ENCODE measurements at places on chromosomes 2 and 18.

DNA sequence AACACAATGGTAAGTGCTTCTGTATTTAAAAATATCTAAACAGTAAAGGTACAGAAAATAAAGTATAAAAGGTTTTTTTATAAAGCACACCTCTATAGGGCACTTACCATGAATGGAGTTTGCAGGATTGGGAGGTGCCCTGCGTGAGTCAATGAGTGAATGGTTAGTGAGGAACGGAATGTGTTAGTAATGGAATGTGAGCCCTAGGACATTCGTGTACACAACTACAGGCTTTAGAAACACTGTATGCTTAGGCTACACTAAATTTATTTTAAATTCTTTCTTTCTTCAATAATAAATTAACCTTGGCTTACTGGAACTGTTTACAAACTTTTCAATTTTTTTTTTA is 337.9 kb upstream of the SLC39A10 start:
- DNase-seq, result no peak

- DNase-seq, result no peak
These were observed 1.5 kb upstream of the MTCL1 start for GRCh38 chr18:8703781-8704301.

GRCh38 chr2:188238386-188238785 is 53.3 kb upstream of the GULP1 start:
- no peak for DNase-seq

DNA sequence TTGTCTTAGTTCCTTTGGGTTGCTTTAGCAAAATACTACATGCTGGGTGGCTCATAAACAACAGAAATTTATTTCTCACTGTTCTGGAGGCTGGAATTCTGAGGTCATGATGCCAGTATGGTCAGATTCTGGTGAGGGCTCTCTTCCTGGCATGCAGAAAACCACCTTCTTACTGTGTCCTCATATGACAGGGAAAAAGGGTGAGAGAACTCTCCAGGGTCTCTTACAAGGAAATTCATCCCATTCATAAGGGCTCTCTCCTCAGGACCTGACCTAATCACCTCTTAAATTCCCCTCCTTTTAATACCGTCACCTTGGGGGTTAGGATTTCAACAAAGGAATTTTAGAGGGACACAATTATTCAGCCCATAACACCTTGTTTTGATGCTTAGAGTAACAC is 243.1 kb upstream of the TNP1 start:
- no peak for DNase-seq

- no peak for DNase-seq
These were observed 124.8 kb downstream of the FIGN start for GRCh38 chr2:163610817-163611556.

GRCh38 chr2:219748671-219749570 is 121.5 kb downstream of the SLC4A3 start:
- no peak for DNase-seq

- no peak for DNase-seq
These were observed 185.0 kb upstream of the RASGRP3 start for GRCh38 chr2:33291278-33292013.

- DNase-seq, result no peak
These were observed 423.4 kb downstream of the PID1 start for GRCh38 chr2:228847684-228848083.

- DNase-seq, result peak; percentile 58
These were observed 558 bp downstream of the TTC39C start for GRCh38 chr18:24014986-24015638.

- no peak for DNase-seq
These were observed 88.0 kb downstream of the TCF7L1 start for GRCh38 chr2:85221067-85221691.

DNA sequence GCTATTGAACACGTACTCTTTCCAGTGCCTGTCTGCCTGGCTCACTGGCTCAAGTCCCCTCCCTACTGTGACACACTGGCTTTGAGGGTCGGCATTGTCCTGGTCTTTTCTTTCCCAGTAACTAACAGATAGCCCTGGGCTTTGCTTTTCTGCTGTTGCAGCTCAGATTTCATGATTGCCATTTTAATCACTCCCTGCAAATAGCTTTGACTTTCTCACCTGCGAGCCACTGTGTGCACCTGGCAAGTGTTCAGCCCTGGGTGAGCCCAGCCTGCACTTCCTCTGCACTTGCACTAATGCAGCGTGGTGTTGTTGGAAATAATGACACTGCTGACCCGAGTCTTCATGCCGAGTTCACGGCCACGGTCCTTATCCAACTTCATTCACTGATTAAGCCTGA is 52.9 kb downstream of the DCDC2C start:
- no peak for DNase-seq

DNA sequence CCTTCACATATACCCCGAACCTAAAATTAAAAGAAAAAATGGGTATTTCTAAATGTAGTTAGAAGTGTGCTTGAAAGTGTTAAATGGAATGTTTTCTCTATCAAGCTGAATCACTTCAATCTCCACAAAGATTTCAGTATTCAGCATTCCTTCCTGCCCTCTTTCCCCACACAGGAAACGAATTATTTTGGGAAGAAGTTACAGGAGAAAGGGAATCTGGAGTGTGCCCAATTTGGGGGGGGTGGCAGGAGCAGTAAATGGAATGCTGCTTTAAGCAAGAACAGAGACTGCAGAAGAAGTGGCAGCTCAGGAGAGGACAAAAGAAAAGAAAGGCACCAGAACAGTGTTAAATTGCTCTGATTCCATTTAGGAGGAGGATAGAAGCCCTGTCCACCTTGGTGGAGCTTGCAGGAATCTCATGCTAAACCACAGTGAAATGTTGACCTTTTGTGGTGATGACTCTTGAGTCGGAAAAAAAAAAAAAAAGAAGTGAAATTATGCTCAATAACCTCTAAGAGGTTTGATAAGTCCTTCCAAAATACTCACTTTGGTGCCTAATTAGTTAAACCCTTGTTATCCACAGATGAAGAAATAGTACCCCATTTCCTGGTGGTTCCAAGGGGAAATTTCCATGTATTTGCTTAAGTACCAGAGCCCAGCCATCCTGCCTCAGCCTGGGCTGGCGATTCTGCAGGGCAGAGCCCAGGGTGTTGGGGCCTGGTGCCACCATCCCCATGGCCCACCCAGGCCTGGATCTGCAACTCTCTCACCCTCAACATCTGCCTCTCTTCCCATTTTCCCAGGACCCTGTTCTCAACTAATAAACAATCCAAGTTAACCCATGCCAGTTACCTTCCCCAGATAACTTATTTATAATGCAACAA is 56.5 kb downstream of the MYO5B start:
- DNase-seq, result no peak

- no peak for DNase-seq
These were observed 165.2 kb downstream of the MREG start for GRCh38 chr2:215848146-215848545.

DNA sequence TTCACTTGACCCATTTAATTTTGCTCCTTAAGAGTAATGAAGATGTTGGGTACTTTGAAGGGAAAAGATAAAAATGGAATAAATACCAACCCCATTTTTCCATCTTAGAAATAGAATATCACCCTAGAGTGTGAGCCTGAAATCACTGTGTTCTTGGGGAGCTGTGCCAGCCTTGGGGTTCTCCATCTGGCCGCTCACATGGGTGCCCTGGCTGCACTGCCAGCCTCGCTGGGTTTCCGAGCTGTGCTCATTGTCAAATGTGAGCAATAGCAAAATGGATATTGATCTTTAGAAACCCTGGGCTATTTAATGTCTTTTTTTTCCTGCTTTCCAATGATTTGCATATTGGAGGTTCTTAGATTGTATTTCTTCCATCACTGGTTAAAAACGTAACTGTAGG is 9.3 kb downstream of the APCDD1 start:
- no peak for DNase-seq

Data from stimulated activated CD4-positive, alpha-beta T cell treated with anti-CD3 and anti-CD28 coated beads, Interleukin-1b, Interleukin-23, amount 100 ng/mL, for 48 hours (primary cell).